ENCODE measurements at places on chromosomes 5 and 9. TPM values are rescaled to one million over a fixed set of nuclear protein-coding genes. Genes with fewer than 3 reads are reported as not detected.

DNA sequence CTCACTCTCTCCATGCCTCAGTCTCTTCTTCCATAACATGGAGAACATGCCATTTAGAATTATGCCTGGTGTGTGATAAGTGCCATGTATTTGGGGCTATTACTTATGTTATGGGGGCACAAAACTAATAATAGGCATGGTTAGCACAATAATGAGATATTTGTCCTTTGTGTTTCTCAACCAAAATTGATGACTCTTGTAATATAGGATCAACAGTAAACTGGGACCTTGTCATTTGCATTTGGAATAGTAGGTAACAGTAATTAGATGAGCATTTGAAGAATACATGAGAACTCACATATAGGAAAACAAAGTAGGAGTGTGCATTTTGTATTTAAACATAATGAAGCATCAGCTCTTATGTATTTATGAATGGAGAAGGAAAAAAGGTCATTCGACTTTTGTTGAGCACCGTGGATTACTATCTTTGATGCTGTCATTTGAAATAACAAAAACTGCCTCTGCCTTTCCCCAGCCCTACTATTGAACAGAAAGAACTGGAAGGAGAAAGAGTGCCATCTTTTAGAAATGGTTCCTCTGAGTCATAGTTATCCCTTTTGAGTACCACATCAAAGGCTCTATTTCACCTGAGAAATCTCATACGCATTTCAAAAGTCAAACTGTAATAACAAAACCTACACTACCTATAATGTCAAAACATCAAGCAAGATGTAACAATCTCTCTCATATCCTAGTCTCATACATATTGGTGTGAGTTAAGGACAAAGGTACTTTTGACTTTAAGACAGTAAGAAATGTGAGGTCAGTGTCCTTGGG, 655.2 kb downstream of the PDE4D start:
- DNase-seq: no peak

GRCh38 chr5:18970000-18970399, 1018.0 kb downstream of the CDH18 start:
- DNase-seq: no peak

GRCh38 chr9:107312376-107313050, 29.4 kb downstream of the RAD23B start:
- no peak for DNase-seq

DNA sequence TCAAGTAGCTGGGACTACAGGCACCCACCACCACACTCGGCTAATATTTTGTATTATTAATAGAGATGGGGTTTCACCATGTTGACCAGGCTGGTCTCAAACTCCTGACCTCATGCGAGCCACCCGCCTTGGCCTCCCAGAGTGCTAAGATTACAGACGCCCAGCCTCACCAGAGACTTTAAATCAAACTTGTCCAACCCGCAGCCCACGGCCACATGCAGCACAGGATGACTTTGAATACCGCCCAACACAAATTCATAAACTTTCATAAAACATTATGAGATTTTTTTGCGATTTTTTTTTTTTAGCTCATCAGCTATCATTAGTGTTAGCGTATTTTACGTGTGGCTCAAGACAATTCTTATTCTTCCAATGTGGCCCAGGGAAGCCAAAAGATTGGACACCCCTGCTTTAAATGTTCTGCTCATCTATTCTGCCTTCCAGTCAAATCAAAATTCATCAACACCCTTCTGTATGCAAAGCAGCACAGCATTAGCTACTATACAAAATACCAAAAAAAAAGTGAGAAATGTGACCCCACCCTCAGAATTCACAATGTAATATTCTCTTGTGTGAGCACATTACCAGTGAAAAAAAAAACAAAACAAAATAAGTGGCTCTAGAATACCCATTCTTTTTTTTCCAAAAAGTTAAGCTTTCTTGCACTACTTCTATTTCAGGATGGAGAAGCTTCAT, 42.7 kb upstream of the CDC42SE2 start:
- DNase-seq: no peak

Gene PCDHB12
- 5.1 TPM for polyA plus RNA-seq

Gene TTC1
- 54.1 TPM for polyA plus RNA-seq
